SK-MEL-5 (cell line): ENCODE measurements at places on chromosomes 1 and 21.

DNA sequence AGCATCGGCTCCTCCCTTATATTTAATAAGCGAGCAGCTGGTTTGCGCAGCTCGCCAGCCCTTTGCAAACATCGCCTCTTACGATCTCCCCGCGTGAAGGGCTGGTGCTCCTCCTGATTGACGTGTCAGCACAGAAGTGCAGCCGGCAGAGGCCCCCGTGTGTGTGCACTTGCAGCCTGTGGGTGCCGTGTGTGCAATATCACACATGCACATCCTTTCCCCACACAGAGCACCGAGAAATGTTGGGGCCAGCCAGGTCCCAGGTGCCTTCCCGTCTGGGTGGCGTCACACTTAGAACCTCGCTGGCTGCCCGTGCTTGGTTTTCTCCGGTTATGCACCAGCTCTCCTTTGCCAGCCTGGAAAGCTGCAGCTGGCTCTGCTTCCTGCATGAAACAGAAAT is 126.6 kb upstream of the AJAP1 start:
- no peak for DNase-seq

DNA sequence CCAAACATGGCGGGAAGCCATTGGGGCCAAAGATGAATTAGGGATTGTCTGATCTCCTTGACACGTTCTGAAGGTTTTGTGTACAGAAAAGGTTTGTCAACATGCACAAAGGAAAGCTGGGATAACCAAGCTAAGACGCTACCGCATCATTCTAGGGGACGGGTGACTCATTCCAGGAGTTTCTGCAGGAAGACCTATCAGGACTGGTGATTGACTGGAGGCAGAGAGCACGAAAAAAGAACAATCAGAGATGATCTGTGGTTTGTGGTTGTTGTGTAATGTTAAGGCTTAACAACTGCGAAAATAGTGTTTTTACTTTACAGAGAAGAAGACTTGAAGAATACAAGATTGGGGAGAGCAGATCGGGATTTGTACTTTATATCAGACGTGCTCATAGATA is 22.2 kb upstream of the ERG start:
- no peak for DNase-seq

DNA sequence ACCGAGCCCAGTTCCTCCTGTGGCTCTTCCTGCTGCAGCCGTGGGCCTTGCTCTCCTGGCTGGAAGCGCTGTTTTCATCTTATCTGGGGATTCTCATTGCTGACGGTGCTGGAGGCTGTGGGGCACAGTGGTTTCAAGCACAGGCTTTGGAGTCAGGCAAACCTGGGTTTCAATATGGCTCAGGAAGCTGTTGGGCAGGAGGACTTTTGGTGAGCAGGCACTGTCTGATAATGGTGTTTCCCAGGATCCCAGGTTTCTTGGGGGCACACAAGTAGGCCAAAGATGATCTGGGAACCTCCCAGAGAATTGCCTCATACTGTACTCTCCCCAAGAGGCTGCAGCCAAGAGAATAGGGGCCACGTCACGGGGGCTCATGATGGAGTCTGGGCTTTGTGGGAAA is 105.6 kb upstream of the TRABD2B start:
- no peak for DNase-seq

DNA sequence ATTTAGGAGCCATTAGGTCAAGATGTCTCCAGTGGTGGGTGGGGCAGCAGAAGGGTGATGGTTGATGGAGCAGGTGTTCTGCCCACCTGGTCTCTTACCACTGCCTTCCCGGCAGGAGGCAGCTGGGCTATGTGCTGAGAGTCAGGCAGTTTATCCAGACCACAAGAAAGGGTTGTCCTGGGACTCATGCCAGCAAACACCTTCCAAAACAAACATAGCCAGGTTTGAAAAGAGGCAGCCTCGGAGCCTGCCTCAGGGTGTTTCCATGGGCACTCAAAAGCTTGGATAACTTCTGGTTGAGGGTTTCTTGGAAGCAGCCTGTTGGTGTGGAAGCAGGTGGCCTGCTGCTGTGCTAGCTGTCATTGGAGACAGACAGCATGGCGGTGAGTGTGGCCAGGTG is 187.2 kb downstream of the PCP4 start:
- DNase-seq: no peak

DNA sequence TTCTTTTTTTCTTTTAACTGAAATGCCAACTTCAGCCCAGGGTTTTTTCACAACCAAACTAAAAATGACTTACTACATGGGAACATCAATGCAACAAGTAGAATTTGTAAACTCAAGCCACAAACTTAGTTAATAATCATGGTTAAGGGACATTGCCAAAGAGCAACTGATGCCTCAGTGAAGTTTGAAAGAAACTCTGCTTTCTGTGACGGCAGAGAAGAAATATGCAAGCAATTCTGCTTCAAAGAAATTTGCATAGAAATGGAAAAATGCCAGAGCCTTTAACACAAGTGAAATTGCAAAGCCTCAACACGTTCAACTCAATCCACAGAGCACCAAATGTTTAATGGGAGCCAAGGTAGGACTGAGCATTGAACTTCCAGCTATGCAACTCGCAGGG is 5.0 kb upstream of the CHD5 start:
- no peak for DNase-seq

GRCh38 chr21:44382536-44382935 is 29.1 kb downstream of the TRPM2 start:
- DNase-seq: no peak

GRCh38 chr1:223745731-223746130 is 33.4 kb downstream of the CAPN2 start:
- DNase-seq: no peak

DNA sequence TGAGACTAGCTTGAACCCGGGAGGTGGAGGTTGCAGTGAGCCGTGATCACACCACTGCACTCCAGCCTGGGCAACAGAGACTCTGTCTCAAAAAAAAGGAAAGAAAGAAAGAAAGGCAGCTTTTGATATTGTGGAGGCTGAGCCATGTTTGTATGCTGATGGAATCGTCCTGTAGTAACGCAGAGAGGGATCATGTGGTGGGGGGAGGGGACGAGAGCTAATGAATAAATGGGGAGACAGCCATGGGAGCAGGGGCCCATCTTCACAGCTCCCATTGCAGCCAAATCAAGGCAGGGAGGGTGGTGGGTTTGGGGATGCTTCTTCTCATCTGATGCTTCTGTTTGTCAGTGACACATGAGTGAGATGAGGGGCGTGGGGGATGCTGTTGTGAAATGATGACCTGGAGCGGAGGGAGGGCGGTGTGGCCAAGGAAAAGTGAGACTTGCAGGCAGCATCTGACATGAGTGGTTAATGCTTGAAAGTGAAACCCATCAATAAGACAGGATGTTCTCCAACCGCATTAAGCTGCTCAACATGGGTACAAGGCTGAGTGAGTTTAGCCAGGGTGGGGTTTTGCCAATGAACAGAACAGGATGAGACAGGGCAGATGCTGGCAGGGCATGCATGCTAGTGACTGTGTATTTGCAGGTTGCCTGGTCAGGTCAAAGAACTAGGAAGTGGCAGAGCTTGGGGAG is 16.7 kb downstream of the SPATA21 start:
- no peak for DNase-seq

GRCh38 chr1:150596976-150597375 is 17.6 kb upstream of the MCL1 start:
- no peak for DNase-seq

DNA sequence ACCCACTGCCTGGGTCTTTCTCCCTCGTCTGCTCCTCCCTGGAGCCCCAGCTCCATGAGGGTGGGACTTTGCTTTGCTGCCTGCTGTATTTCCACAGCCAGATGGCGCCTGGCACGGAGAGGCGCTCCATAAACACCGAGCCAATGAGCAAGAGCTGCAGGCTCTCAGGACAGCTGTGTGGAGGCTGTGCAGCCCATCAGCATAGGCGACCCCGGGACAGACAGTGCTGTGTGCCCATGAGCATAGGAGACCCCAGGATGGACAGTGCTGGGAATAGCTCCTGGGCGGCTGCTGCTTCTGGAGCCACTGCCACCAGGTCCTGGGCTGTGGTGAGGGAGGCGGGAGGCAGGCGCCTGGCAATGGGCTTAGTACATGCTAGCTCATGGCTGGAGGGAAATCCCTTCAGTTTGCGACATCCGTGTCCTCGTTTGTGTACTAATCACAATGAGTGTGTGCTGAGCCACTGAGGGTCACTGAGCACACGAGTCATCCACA is 29.2 kb downstream of the CEP104 start:
- DNase-seq: peak; percentile 13

DNA sequence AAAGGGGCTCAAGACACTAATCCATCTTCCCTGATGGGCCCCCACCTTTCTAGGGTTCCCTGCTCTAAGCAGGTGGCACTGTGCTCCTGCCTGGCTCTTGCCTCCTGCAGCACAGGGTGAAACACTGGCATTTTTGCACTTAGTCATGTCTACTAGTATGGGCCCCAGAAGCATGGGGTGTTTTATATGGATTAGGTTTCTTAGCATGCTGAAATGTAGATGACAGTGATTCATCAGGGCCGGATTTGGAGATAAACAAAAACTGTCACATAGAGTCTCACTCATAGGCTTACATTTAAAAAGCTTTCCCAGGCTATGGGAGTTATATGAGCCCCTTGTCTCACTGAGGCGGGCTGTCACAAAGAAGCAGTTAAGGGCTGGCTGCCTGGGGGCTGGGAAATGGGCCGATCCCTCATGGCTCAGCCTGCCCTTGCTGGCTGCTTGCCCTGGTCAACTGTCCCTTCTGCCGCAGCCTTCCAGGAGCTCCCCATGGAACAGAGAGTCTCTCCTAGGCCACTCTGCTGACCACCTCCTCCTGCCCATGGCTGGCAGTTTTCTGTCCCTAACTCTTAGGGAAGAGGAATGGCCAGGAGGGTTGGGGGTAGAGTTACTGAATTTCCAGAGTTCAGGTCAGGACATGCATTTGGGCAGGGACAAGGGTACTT is 6.5 kb downstream of the GALNT2 start:
- peak; percentile 84 for DNase-seq

DNA sequence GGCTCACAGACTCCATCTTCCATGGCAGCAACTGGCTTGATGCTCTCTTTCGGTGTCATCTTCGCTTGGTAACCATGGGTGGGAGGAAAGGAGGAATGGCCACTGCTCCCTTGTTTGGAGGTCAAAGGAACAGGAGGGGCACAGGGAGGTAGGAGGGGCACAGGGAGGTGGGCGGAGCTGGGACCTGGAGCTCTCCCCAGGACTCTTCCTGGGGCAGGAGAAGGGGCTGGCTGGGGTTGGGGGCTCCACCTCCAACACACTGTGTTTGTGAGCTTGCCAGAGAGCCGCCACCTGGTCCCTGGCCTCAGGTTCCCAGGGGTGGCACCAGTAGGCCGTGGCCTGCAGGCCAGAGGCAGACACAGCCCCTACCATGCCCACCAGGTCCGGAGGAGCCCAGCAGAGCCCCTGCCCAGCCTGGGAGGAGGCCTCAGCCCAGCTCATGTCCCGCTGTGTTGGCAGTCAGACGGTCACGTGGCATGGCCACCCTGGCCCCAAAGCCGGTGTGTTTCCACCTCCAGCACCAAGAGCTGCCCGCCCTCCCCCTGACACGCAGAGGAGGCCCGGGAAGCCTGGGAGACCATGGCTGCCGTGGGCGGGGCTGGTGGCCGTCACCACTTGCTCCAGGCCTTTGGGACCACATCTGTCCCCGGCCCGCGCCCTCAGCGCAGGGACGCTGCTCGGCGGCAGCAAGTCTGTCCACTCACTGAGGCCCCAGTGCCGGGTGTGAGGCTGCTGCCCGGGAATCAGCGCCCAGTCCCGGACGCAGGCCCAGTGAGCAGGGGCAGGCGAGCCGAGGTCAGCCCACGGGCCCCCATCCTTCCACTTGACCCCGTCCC is 73.9 kb downstream of the MORN1 start:
- DNase-seq: no peak
